Fibroblast of mammary gland (primary cell): ENCODE measurements at places on chromosomes 13 and 19.
A peak's percentile ranks its signal among the peaks of the same experiment; 100 is the strongest.

GRCh38 chr13:59250336-59251189 lies 913.2 kb downstream of the DIAPH3 start:
- no peak for DNase-seq

- no peak for DNase-seq
Observed at GRCh38 chr13:109963960-109964563, 177.7 kb upstream of the IRS2 start.

- peak; percentile 61 for DNase-seq
Observed at GRCh38 chr19:15154002-15154612, 46.7 kb downstream of the NOTCH3 start.

- no peak for DNase-seq
Observed at GRCh38 chr19:39196860-39197562, at the start of gene NCCRP1. TSS of gene NCCRP1 (plus strand) at chr19:39196964. CDS start at chr19:39196983, 19 bp downstream.

- DNase-seq, result no peak
Observed at GRCh38 chr19:15099017-15099582, 8.1 kb upstream of the SYDE1 start.

DNA sequence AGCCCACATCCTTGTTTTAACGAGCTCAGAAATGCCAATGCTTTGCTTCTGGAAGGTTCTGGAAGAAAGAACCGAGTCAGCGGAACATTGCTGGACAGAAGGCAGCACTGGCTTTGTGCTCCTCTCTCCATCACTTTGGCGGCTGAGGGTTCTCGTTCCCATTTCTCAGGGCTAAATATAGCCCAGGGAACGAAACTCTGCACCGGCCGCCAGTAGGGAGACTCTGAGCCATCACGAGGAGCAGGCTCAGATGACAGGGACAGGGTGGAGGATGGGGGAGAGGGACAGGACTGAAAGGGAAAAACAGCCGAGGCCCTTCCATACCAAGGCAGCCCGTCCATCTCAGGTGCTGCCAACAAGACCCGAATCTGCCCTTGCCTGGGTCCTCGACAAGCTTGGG lies 166.4 kb downstream of the CACNA1A start:
- no peak for DNase-seq

- peak; percentile 69 for DNase-seq
Observed at GRCh38 chr19:11125994-11126685, 29.4 kb downstream of the SPC24 start.

- no peak for DNase-seq
Observed at GRCh38 chr13:94703271-94703670, 9.1 kb downstream of the SOX21 start.

DNA sequence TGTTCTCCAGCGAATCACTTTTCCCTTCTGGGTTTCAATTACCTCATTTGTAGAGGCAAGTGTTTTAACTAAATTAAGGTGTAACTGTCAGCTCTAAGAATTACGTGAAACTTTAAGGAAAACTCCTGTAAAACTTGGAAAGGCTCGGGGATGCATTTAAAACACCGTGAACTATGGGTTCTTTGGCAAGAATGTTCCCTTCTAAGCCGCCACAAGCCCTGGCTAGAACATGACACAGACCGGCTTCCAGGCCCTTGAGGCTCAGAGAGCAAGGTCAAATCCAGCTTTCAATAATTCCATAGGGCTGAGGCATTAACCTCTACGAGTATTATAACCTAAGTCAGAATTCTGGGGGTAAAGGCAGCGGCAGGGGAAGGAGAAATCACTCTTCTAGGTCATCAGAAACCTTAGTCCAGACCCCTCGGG lies 685 bp downstream of the VWA8 start:
- peak; percentile 53 for DNase-seq

DNA sequence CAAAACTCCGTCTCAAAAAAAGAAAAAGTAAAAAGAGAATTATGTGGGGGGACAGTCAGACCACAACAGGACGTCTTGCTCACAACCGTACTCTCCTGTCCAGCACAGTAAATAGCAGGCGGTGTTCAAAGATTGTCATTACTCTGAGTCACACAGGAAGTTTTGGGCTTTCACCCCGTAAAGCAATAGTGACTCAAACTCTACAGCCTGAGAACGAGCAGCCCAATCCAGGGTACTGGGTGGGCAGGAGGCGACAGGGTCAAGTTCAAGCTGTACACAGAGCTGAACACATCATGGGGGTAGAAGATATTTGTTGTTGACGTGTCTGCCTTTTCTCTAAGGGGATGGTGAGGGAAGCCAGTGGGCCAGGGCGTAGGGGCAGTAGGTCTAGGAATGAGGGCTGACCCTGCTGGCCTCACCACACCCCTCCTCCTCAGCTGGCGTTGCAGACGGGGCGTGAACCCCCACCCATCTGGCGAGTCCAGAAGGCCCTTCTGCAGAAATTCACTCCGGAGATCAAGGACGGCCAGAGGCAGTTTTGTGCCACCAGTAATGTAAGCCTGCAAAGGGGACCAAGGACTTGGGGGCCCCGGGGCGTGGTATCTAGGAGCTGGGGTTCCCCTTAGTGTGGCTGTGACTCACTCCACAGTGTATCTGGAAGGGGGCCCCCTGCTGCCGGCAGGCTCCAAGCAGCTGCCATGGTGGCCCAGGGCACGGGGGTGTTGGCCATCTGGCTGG lies 23.3 kb downstream of the PRR12 start:
- DNase-seq, result peak; percentile 96

DNA sequence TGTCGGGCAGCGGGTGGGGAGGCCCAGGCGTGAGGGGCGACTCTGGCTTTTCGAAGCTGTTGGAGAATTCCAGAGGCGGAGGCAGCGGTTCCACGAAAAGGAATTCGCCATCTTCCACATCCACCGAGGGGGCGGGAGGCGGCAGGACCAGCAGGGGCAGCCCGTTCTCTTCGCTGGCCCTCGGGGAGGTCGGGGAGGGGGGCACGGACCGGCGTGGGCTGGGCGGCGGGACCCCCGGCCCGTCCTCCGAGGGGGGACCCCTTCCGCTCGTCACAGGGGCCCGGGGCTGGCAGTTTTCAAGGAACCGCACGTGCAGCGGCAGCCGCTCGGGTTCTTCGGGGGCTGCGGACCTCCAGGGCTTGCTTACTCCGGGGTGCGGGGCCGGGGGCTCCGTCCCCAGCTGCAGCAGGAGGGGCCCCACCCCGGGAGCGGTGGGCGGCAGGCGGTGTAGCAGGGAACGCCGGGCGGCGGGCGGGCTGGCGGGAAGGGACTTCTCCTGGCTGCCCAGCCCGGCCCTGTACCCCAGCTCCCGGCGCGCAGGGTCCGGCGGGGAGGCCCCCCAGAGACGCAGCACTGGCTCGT lies 18.0 kb downstream of the C19orf81 start:
- DNase-seq, result no peak

- DNase-seq, result peak; percentile 78
Observed at GRCh38 chr19:45001087-45001739, at the start of gene RELB. TSS of gene RELB (plus strand) at chr19:45001464. CDS start at chr19:45001580, 116 bp downstream.

GRCh38 chr19:2500841-2501261 lies 24.9 kb downstream of the GADD45B start:
- no peak for DNase-seq

DNA sequence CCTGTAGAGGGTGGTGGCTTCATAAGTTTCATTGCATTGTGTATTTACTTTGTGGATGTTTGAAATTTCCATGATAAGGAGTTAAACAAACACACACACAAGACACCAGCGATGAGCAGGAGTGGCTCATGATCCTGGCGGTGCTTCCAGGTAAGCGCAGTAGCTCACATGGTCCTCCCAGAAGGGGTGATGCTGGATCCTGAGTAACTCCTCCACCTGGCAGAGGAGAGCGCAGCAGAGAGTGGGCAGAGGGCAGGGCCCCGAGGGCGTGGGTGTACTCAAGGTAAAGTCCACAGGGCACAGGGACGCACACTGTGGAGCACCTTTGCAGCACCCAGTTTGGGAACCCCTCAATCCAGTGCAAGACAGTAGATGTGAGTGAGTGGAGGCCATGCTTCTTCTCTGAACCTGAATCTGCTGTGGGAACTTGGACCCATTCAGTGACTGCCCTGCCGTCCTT lies 54.0 kb downstream of the RFX2 start:
- no peak for DNase-seq

DNA sequence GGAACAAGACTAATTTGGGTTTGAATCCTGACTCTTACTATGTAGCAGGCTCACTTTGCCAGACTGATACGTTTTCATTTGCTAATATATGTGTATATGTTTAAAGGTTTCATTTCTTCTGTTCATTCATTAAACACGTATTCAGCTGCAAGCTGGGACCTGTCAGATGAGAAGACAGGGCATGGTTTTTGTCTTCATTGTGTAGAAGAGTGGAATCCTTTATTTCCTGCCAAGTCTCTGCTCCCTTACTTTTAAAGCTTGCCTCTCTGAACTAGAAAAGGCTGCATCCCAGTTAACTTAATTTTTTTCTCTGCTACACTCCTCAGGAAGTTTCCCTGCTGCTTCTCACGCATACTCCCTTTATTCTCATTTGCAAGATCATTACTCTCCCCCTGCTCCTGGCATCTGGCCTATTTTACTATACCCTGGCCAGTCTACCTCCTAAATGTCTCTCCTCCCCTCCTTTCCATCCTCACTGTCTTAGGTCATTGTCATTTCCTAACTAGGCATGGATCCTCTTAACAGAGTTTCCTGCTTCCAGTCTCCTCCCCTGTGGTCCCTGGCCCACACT lies 141.0 kb upstream of the TMTC4 start:
- no peak for DNase-seq

DNA sequence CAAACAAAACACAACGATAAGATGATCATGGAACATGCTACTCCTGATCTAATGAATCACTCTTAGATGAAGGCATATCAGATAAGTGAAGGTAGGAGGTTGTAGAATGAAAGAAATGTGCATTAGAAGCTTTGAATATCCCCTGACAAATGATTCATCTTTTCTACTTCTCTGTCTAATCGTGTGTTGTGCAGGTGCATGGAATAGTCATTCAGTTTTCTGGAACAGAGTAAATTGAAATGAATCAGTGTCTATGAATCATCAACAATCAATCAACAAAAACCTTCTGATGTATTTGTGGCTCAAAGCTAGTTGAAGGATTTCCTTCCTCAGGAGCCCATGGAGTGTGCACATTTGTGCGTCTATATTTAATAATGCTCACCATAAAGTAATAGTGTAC lies 1290.4 kb upstream of the PCDH20 start:
- DNase-seq, result peak; percentile 0
